ENCODE measurements at places on chromosomes 5 and 9. TPM values are rescaled to one million over a fixed set of nuclear protein-coding genes. Genes with fewer than 3 reads are reported as not detected.

The IL3 gene
- total RNA-seq: not detected

The BOD1 gene
- 59.0 TPM for total RNA-seq

The PLPPR1 gene
- total RNA-seq: 1.1 TPM

The PCDHB4 gene
- total RNA-seq: 0.13 TPM

The TRPM3 gene
- total RNA-seq: 3.1 TPM

The CCDC112 gene
- 18.6 TPM for total RNA-seq

The IFNB1 gene
- total RNA-seq: not detected

The ARID3C gene
- total RNA-seq: 0.07 TPM

The C9orf153 gene
- total RNA-seq: 0.27 TPM

The UGT3A1 gene
- not detected for total RNA-seq

The PITX1 gene
- total RNA-seq: 0.57 TPM

The C7 gene
- not detected for total RNA-seq

The SPINK4 gene
- not detected for total RNA-seq

The TEX48 gene
- total RNA-seq: not detected

The TIGD6 gene
- total RNA-seq: 4.9 TPM

The ENTREP1 gene
- total RNA-seq: 5.5 TPM

The C9orf43 gene
- 1.0 TPM for total RNA-seq

The FAM169A gene
- 2.7 TPM for total RNA-seq

The SHISAL2B gene
- total RNA-seq: not detected

The SGCD gene
- under 0.01 TPM for total RNA-seq

The SOHLH1 gene
- total RNA-seq: not detected

The TSSK1B gene
- not detected for total RNA-seq

The SPATA31C2 gene
- not detected for total RNA-seq

The KIF24 gene
- 7.3 TPM for total RNA-seq

The HMMR gene
- total RNA-seq: 53.1 TPM

Measured in thoracic aorta endothelial cell (primary cell).